Hematopoietic multipotent progenitor cell (in vitro differentiated cells): ENCODE measurements at places on chromosomes 11 and 22.

GRCh38 chr11:61489833-61490721 lies 18.5 kb upstream of the LRRC10B start:
- DNase-seq = no peak

DNA sequence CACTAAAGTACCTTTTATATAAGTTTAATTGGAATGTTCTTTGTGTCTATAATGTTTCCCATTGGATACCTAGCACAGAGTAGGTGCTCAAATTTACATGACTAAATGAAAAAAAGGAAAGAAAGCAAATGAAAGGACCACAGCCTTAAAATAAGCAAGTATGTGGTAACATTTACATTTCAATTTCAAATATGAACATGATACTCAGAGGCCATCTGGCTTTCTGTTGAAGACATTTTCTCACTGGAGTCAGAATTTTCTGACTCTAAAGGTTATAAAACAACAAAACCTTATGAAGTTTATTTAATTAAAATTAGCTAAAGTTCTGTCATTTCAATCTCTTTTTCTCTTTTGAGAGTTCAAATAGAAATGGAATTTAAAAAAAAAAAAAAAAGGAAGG lies 904 bp upstream of the ANGPTL5 start:
- DNase-seq = no peak

GRCh38 chr22:26624803-26625202 lies 3.0 kb downstream of the CRYBA4 start:
- no peak for DNase-seq

DNA sequence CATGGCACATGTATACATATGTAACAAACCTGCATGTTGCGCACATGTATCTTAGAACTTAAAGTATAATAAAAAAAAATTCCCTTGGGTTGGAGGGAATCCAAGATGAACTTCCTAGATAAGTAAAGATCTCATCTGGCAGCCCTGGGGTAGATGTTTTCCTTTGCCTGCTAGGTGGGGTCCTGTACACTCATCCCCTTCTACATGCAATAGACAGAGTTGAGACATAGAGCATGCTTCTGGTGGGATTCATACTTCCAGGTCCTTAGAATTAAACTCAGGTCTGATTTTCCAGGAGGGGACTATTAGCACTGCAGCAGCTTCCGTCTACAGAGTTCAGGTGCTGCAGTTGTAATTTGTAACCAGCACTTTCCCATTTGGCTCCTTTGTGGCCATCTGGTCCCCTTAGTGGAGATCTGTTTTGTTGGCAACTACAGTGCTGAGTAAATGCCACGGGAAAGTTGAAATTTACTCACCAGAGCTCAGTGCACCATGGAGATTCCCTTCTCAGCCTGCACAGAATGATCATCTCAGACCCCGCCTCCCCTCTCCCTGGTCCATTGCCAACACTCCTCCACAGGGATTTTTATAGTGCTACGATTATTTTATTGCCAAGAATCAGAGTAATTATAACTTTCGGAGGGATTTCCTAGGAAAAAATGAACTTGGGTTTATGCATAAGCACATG lies 220.1 kb upstream of the E2F8 start:
- no peak for DNase-seq

DNA sequence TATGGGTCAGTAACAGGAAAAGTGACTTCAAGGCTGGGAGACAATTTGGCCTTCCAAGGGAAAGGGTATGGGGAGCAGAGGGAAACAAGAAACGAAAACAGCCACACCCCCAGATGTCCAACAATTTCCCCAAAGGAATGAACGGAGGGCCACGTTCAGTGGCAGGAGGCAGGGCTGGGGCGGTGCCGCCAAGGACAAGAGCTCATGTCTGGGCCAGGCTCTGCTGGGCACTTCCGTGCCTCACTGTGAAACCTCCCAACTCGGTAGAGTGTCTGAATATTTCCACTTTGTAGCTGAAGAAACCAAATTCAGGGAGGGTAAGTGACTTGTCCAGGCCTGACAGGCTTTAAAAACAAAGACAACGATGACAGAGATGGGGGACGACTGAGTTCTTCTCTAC lies 11.9 kb downstream of the IFT27 start:
- no peak for DNase-seq

DNA sequence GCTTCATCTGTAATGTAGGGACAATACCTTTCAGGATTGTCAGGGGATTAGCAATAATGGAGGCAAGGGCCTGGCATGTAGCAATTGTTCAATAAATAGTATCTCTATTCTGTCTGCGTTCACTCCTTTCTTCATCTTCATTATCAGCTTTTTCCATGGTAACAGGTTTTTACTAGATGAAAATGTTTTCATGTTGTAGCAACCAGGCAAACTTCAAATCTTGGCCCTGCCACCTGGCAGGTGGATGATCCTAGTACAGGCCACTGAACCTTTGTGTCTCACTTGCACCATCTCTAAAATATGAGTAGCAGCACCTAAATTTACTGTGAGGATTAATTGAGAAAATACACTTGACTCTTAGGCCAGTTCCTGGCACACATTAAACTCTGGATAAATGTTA lies 83.4 kb downstream of the SWAP70 start:
- DNase-seq = no peak

DNA sequence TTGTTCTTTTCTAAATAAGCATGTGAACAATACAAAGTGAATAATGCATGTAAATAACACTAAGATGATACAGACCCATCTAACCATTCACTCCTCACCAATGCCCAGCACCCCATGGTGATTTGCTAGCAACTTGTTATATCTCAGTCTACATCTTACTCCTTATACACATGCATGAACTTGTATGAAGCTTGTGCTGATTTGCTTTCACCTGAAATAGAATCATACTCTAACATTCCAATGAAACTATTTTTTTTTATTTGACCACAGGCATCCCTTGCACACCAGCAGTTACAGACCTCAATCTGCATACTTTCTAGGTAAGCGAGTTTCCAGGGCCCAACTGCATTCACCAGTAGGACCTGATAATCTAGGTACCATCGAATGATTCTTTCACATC lies 873.6 kb downstream of the OPCML start:
- no peak for DNase-seq

- no peak for DNase-seq
Observed at GRCh38 chr11:86948733-86949132, 6.5 kb downstream of the FZD4 start.

DNA sequence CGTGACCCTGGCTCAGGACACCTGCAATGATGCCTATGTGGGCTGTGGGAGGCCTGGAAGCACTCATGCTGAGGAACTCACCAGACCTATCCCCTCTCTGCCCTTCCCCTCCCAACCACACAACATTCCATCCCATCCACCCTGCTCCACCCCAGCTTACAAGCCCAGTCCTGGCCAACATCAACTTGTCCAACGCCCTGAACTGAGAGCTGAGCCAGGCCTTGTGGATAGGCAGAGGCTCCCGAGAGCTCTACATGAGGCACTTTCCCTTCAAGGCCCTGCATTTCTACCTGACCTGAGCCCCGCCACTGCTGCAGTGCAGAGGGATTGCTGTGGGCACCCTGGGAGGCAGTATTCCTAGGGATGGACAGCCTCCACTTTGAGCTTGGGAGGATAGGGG lies 112.4 kb downstream of the PDE2A start:
- no peak for DNase-seq

- no peak for DNase-seq
Observed at GRCh38 chr11:74479732-74480123, 12.4 kb upstream of the KCNE3 start.

DNA sequence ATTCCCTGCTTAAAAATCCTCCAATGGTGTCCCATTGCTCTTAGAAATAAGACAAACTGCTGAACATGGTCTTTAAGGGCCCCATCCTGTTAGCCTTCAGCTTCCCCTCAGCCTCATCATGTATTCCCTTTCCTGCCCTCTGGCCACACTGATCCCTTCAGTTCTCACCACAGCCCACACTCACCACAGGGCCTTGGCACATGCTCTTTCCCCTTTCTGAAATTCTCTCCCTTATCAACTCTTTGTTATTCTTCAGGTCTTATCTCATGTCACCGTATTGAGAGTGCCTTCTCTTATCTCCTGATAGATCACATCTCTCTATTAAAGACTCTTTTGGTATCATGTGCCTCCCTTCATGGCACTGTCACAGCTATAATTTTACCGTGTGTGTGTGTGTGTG lies 167.8 kb upstream of the MPPED2 start:
- DNase-seq = no peak

GRCh38 chr22:27792452-27793161 lies 8.9 kb downstream of the MN1 start:
- DNase-seq = no peak

DNA sequence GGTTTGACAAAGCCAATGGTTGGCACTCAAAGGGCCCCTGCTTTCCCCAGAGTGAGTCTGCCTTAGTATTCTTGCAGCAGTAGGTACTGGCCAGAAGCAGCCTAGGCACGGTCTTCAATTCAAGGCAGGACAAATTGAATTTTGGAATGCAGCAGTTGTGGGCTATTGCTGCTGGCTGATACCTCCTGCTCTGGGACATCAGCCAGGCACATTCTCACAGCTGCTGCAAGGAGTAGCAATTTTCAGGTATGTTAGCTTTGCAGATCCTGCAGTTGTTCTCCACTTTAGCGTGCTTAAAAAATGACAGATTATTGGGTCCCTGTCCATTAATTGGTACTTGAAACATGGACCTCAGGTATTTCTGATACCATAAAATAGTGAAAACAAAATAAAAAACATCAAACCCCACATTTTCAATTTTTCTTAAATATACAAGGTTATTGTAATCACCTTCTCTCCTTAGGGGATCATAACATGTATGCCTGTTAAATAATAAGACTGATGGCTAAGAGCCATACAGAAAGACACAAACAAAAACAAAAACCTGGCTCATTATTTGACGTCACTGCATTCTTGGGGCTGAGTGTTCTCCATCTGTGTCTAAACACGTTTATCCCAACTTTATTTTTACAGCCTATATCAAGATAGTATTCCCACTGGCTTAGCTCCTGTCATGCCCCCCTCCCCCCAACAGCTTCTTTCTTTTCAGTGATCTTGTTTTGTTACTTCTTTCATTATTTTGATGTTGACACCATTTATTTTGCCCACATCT lies 85.1 kb upstream of the CARD18 start:
- no peak for DNase-seq

DNA sequence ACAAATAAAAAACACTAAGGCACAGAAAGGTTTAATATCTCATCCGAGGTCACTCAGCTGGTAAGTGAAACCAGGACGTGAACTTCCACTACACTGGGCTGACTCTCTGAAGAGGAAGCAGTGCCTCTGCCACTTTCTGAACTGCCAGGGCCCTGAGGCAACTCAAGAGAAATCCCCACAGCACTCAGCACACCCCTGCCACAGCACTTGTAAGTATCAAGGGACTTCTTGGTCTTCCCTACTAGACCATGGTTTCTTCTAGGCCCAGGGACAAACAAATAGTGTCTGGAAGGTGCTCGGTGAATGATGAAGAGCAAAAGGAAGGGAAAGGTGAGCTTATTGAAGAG lies 49.7 kb downstream of the RPL27A start:
- no peak for DNase-seq

DNA sequence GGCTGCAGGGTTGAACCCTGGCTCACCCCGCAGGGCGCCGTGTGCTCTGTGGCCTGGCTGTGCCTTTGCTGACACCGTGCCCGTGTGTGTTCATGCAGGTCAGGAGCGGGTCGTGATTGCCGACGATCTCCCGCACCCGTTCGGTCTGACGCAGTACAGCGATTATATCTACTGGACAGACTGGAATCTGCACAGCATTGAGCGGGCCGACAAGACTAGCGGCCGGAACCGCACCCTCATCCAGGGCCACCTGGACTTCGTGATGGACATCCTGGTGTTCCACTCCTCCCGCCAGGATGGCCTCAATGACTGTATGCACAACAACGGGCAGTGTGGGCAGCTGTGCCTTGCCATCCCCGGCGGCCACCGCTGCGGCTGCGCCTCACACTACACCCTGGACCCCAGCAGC lies 47.0 kb upstream of the PPP6R3 start:
- DNase-seq = no peak

DNA sequence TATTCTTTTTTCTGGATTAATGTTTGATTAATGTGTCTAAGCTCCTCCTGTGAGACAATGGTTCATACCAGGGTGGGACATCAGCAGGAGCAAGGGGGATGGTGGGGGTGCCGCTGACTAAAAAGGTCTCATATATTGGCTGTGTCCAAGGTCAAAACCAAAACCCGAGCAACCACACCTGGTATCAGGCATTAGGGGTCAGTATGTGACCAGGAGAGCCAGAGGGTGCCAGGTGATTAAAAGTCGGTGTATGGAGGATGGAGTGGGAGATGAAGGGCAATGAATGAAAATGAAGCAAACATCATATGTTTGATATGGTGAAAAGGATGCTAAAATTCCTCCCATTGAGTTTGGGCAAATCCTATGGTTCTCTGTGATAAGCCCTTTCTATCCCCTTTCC lies 118.0 kb downstream of the MIAT start:
- no peak for DNase-seq

DNA sequence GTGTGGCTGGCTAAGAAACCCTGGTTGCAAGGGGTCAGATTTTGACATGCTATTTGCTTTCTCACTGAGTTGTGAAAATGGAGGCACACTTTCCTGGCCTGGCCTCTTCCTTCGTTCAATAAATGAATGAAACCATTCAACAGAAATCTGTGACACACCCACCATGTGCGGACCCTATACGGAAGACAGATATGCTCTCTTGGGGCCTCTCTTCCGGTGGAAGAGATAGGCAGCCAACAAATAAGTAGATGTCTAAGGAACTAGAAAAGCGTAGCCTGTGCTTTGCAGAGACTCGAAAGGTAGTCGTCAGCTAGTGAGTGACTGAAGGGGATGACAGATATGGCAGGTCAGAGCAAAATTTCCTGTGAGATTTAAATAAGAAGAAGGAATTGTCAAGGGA lies 5.3 kb downstream of the KCNQ1OT1 start:
- no peak for DNase-seq

DNA sequence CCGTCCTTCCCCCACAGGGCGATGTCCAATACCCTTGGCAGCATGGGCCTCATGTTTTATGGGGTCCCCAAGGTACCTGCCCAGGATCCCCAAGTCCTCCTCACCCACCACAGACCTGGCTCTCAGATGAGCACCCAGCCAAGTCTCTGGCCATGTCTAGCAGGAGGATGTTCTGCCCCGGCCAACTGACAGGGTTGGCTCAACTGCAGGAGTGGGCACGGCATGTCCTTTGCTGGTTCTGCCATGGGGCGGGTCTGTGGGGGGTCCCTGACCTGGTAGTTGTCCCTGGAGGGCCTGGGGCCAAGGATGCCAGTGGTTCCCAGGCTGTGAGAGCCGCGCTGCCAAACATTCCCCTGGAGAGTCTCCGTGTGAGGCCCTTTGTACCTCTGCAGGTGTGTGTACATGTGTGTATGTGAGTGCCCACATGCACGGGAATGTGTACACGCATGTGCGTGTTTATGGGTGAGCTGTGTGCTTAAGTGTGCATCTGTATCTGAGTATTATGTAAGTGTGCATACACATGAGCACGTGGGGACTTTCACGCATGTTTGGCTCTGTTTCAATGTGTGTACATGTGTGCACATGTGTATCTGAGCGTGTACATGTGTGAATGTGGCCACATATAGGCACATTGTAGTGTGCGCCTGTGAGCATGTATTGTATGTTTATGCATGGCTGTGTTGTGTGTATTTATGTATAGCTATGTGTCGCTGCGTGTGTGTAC lies 85.5 kb downstream of the KCNQ1 start:
- no peak for DNase-seq
